Spleen (tissue), 13 donors: ENCODE measurements at places on chromosomes 7 and 10. TPM values are rescaled to one million over a fixed set of nuclear protein-coding genes. Genes with fewer than 3 reads are reported as not detected.

LIPJ gene
- not detected for total RNA-seq

NODAL gene
- total RNA-seq, result not detected

SNX13 gene
- 54.5 TPM for total RNA-seq

EPHA1 gene
- total RNA-seq, result 3.1 TPM

ZNF655 gene
- total RNA-seq, result 94.3 TPM

WBP1L gene
- total RNA-seq, result 111 TPM

DNA sequence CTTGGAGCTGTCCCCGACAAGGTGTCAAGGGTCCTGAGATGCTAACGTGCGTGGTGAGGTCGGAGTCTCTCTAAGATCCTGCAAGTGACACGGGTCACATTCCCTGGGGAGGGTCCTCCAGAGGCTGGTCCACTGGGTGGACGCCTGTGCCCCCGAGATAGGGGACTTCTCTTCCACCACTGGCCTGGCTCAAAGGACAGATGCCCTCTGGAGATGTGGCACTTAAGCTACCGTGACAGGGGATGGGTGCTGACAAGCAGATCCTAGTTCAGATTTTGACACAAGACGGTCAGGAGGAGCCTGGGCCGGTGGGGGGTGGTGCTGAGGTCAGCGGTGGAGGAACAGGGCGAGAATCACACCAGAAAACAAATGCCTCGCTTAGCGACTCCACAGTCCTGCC lies 178.0 kb downstream of the ADARB2 start:
- H3K4me1 ChIP-seq, result no peaks in the 10 kb centered on the region
- no peaks in the 10 kb centered on the region for H3K36me3 ChIP-seq
- peaks cover 54% of the 10 kb centered on the region for H3K27me3 ChIP-seq

DNA sequence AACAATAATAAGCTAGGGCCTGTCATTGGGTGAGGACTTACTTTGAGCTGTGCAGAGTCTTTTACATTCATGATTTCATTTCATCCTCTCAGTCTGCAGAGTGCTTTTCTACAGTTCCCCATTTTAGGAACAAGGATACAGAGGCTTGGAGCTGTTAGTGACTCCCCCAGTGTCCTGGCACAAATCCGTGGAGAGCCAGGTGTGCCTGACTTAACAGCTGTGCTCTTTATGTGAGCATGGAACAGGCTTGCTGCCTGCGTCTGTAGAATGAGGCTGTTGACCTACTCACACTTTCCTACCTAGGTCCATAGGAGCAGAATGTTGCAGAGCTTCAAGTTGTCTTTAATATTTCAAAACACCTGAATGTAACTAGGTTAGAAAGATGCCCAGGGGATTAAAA lies 50.4 kb upstream of the BTBD16 start:
- H3K27ac ChIP-seq, result no peak overlapping the region
- peaks cover 21% of the 10 kb centered on the region for H3K36me3 ChIP-seq
- H3K27me3 ChIP-seq, result no peaks in the 10 kb centered on the region
- no peak for DNase-seq
- no peaks in the 10 kb centered on the region for H3K4me1 ChIP-seq
- H3K4me3 ChIP-seq, result no peak overlapping the region

DNA sequence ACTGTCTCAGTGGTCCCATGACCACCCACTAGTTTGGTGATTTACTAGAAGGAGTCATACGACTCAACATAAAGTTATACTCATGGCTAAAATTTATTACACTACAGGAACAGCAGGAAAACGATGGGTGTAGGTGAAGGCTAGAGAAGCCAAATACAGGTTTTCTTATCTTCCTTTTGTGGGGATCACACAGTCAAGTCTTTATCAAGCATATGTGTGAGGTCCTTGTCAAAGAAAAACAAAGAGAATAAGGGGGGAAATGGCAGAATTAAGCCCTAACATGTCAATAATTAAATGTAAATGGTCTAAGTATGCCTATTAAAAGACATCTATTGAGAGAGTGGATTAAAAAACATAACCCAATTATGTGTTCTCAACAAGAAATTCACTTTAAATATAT lies 47.8 kb upstream of the UBN2 start:
- H3K27me3 ChIP-seq, result no peaks in the 10 kb centered on the region
- DNase-seq, result no peak
- peaks cover 16% of the 10 kb centered on the region for H3K36me3 ChIP-seq
- H3K4me3 ChIP-seq, result no peak overlapping the region
- no peaks in the 10 kb centered on the region for H3K4me1 ChIP-seq

DNA sequence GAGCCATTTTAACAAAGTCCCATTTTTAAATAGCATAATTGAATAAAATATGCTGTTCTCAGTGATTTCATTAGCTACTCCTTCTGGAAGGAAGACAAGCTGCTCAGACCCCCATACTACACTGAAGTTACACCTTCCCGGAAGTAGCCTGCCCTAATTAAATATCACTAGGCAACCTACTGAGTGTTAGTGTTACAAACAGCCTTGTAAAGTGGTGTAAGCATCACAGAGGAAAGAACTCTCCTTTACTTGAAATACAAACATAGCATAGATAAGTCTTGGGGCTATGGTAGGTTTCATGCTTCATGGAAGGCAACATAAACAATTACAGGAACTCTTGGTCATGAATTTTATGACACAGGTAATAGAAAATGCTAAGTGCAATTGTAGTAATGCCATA lies 43.4 kb upstream of the PTN start:
- H3K4me3 ChIP-seq, result no peak overlapping the region
- DNase-seq, result no peak
- H3K4me1 ChIP-seq, result no peaks in the 10 kb centered on the region
- no peaks in the 10 kb centered on the region for H3K27me3 ChIP-seq

DNA sequence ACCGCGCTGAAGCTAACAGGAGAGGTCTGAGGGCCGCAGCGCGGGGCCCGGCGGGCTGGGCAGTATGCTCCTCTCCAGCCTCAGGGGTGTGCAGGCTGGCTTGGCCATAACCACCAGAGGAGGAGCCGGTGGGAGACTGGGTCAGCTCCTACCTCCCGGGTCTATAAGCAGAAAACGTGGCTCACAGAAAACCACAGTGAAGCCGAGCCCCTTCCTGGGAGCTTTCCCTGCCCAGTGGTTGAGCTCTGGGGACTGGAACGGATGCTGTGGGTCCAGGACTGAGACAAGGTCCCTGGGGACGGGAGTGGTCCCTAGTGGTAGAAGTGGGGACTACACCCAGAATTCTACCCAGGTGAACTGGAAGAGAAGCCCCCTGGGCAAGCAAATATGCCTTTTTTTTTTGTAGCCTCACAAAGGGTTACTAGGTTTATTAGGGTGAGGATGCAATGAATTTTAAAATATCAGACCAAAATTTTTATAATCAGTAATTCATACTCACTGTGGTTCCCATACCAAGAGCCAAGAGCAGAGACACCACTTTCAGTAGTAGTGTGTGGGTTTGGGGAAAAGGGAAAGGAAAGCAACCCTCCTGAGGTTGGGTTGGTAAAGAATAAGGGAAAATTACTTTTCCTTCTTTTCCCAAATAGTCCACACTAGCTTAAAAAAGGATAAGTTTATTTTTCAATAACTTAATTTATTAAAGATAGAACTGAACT lies 67.9 kb upstream of the PRKCQ start:
- H3K27ac ChIP-seq, result no peak overlapping the region
- H3K27me3 ChIP-seq, result no peaks in the 10 kb centered on the region
- H3K4me3 ChIP-seq, result no peak overlapping the region
- DNase-seq, result peak; percentile 72
- no peaks in the 10 kb centered on the region for H3K36me3 ChIP-seq

GRCh38 chr7:103658055-103659005 lies 212.3 kb upstream of the SLC26A5 start:
- no peak overlapping the region for H3K4me3 ChIP-seq
- no peak overlapping the region for H3K27ac ChIP-seq
- H3K36me3 ChIP-seq, result no peaks in the 10 kb centered on the region

DNA sequence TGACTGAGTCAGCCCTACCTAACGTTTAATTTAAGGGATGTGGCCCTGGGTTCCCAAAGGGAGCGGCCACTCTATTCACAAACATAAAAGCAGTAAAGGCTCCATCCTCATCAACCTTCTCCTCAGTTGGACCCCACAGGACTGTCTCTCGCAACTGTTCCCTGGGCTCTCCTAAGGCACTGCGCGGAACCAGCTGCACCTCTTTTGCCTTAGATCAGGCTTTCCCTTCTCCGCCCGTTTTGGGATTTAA lies 689 bp upstream of the GTPBP4 start:
- DNase-seq, result no peak
- H3K4me3 ChIP-seq, result peak overlapping the region; percentile 87
- no peaks in the 10 kb centered on the region for H3K27me3 ChIP-seq

GRCh38 chr7:22686620-22687019 lies 40.4 kb upstream of the IL6 start:
- H3K4me1 ChIP-seq, result peaks cover 27% of the 10 kb centered on the region
- no peak overlapping the region for H3K4me3 ChIP-seq
- no peaks in the 10 kb centered on the region for H3K36me3 ChIP-seq
- H3K27me3 ChIP-seq, result no peaks in the 10 kb centered on the region

- no peak overlapping the region for H3K4me3 ChIP-seq
- peaks cover 13% of the 10 kb centered on the region for H3K4me1 ChIP-seq
- peak overlapping the region; percentile 93 for H3K27ac ChIP-seq
- H3K36me3 ChIP-seq, result no peaks in the 10 kb centered on the region
Measured at GRCh38 chr10:69045441-69046300, 42.2 kb upstream of the SRGN start.

DNA sequence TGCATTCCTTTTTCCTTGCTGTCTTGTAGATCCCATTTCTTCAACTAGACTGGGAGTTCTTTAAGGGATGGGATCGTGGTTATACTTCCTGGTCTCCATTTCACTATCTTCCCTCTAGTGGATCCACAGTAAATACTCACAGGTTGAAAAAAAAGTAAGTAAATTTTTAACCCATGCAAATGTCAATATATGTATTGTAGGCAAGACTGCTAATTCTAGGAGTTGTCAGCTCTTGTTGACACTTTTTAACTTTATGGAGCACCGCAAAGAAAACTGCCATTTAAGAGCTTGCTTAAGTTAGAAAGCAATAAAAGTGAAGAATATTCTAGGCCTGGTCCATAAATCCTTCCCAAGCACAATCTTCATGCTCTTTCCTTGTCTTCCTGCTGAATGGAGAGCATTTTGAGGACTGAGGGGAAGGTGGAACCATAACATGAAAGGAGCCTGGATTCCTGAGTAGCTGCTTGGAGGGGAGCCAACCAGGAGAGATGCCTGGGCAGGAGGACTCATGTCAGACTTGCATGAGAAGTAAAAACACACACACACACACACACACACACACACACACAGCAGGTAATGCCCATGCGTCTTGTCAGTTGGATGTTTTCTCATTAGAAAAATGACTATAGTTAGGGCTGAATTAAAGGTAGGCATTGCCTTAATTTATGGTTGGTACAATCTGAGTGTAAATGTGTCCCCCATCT lies 32.2 kb downstream of the VWA2 start:
- H3K27me3 ChIP-seq, result no peaks in the 10 kb centered on the region
- H3K4me1 ChIP-seq, result no peaks in the 10 kb centered on the region
- H3K36me3 ChIP-seq, result no peaks in the 10 kb centered on the region
- H3K27ac ChIP-seq, result no peak overlapping the region
- DNase-seq, result no peak

- H3K4me1 ChIP-seq, result no peaks in the 10 kb centered on the region
- H3K27ac ChIP-seq, result no peak overlapping the region
- no peak for DNase-seq
- H3K36me3 ChIP-seq, result no peaks in the 10 kb centered on the region
- H3K4me3 ChIP-seq, result no peak overlapping the region
Measured at GRCh38 chr7:16129431-16130110, 291.8 kb downstream of the CRPPA start.

DNA sequence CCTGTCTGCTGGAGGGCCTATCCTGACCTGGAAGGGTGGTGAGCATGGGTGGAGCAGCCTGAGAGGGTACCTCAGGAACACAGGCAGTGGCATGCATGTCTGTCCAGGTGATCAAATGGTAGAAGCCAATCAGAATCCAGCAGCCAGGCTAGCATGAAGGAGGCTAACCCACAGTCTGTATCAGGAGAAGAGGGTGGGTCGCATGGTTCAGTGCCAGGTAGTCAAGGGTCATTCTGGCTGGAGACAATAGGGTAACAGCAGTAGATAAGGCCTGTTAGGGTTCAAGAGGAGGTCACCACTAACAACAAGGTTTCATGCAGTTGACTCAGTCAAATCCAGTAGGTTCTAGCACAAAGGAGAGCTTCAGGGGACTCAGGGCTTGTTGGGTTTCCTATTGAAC lies 10.4 kb downstream of the ALDH18A1 start:
- no peak overlapping the region for H3K4me3 ChIP-seq
- no peak overlapping the region for H3K27ac ChIP-seq
- no peaks in the 10 kb centered on the region for H3K4me1 ChIP-seq
- H3K27me3 ChIP-seq, result no peaks in the 10 kb centered on the region

- peak overlapping the region; percentile 61 for H3K27ac ChIP-seq
- no peaks in the 10 kb centered on the region for H3K27me3 ChIP-seq
- DNase-seq, result no peak
- H3K4me1 ChIP-seq, result peaks cover 6% of the 10 kb centered on the region
Measured at GRCh38 chr7:75876126-75876881, 2.5 kb upstream of the RHBDD2 start.

- peak; percentile 81 for DNase-seq
- H3K4me1 ChIP-seq, result peaks cover 12% of the 10 kb centered on the region
- H3K27ac ChIP-seq, result peak overlapping the region; percentile 73
Measured at GRCh38 chr10:4120096-4120853, 335.3 kb upstream of the KLF6 start.
